ENCODE measurements at places on chromosomes 12 and 14.

DNA sequence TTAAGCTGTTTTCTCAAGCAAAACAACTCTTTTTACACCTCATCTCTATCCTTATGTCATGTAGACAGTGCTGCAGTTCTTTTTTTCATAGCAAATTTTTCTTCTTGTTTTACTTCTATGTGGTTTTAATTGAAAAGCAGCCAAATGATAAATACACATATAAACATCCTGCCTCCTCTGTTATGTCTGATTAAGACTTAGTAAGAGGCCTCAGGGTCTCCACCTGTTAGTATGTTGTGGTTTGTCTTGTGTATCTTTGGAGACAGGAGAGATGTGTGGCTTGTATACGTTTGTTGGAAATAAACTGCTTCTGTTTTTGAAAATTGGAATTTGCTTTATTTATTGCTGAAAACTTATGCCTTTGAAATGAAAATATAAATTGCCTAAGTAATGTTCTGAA is 32.0 kb downstream of the PEX5 start:
- no peak for DNase-seq

DNA sequence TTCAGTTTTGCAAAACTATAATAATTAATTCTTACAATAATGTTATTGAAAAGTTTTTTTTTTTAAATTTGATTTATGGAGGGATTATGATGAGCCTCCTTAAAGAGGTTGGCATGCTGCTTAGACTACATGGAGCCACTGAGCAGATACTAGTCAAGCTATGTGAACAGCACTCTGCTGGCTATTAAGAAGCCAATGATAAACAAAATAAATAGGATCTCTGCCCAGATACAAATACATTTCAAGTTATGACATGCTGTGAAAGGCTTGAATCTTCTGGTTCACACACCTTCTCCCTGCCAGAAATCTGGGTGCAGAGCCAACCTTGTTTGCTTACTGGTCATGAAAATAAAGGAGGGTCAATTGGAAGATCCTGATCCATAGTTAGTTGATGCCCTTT is 107.4 kb upstream of the NAV3 start:
- no peak for DNase-seq

DNA sequence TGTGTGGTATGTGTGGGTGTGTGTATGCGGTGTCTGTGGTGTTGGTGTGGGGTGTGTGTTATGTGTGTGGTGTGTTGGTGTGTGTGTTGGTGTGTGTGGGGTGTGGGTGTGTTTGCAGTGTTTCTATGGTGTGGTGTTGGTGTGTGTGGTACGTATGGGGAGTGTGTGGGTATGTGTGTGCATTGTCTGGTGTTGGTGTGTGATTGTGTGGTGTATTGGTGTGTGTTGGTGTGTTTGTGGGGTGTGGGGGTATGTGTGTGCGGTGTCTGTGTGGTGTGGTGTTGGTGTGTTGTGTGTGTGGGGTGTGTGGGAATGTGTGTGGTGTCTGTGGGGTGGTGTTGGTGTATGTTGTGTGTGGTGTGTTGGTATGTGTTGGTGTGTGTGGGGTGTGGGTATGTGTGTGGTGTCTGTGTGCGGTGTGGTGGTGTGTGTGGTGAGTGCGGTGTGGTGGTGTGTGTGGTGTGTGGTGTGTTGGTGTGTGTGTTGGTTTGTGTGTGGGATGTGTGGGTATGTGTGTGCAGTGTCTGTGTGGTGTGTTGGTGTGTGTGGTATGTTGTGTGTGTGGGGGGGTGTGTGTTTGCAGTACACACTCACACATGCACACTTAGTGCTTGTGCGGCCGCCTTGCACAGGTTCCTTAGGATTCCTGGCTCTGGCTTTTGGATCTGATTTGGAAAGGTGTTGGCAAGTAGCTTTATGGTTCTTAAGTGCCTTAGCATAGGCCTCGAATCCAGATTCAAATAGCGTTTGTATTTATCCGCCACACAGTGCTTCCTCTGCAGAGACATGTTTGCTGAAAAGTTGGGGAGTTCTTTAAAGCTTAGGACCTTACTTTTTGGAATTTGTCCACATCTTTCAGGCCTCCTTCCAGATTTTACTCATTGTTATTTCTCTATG is 16.4 kb downstream of the MLXIP start:
- no peak for DNase-seq

DNA sequence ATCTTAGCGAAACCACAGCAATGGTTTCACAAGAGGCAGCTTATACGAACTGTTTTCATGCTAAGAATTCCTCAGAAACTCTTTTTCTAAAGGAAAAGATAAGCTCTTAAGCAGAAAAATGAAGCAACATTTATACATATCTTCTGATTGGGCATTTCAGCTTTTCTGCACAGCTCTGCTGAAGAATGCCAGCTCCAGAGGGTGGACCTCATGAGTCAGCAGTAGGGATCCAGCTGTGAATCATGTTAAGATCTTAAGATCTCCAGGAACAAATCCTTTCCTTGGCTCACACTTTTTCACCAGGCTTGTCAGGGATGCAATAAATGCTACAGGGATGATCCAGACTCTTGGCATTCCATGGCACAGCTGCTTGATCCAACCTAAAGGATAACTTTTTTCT is 477.1 kb upstream of the CCDC196 start:
- DNase-seq = no peak

DNA sequence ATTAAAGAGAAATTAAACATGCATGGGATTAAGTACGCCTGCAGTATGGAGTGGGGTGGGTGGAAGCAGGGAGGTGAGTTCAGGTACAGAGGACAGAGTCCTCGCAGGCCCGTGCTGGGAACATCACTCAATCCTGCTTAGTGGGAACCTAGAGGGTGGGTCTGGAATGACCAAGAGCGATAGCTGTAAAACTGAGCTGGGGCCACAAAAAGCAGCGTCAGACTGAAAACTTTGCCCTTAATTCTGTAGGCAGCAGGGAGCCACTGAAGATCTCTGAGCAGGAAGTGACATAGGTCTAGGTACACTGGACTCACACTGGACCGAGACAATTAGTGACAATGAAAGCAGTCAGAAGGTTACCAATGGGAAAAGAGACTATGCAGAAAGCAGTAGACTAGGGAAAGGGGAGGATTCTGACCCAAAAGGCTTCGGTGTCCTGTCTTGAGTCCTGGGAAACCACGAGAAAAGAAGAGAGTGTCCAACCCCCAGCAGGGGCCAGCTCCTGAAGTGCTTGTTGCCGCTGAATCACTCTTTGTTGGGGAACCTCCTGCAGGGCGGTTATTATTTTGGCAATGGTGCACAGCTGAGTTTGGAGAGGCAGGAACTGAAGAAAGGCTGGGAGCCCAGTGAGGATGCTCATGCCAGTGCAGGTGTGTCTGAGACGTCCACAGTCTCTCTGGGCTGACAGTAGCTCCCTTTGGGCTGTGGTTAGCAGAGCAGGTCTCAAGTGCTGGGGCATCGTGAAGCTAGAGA is 97.4 kb downstream of the PLXNC1 start:
- no peak for DNase-seq

- DNase-seq = no peak
Measured at GRCh38 chr12:10052193-10052913, 21.9 kb downstream of the CLEC9A start.

DNA sequence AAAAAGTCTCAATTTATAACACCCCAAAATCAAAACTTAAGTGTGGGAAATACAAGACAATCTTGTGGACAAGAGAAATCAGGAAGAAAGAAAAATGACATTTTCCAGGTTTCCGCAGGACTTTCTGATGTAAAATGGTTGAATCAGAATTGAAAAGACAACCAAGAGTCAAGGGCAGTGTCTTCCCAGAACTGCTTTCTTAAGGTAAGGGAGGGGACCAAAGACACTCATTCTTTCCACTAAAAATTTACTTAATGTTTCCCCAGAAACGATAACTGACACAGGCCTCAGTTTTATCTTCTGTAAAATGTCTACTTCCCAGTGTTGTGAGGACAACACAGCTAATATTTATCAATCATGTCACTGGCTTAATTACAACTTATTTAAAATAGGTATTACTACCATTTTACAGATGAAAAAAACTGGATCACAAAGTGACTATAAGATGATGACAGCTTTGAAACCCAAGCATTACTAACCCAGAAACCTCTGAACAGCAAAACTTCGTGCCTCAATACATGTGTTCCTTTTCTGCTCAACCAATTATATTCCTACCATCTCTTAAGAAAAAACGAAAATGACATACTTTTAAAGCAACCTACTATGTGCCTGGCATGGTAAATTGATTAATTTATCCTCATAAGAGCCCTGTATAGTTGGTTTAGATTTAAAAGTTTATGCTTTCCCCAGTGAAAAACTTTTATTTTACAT is 4.6 kb downstream of the SINHCAF start:
- no peak for DNase-seq

DNA sequence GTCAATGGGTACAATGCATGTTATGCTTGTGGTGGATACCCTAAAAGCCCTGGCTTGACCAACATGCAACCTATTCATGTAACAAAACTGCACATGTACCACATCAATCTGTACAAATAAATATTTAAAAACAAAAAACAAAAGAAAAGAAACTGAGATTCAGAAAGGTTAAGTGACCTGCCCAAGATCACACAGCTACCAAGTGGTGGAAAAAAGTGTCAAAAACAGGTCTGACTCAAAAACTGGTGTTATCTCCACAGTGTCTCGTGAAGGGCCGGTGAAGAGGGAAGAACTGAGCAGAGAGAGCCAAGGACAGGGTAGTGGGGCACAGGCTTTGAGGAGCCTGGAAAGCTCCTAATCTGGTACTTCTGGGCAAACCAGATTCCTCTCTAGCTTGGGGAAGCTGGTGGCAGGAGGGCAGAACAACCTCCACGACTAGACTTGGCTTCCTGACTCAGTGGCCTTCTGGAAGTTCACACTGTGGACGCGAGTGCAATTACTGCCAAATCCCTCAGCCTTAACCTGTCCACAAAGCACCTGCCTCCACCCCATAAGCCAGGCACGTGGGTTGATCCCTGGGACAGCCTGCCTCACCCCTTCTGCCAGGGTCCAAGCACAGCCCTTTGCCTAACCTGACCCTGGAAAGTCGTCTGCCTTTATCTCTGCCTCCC is 15.6 kb downstream of the ZBTB39 start:
- no peak for DNase-seq

DNA sequence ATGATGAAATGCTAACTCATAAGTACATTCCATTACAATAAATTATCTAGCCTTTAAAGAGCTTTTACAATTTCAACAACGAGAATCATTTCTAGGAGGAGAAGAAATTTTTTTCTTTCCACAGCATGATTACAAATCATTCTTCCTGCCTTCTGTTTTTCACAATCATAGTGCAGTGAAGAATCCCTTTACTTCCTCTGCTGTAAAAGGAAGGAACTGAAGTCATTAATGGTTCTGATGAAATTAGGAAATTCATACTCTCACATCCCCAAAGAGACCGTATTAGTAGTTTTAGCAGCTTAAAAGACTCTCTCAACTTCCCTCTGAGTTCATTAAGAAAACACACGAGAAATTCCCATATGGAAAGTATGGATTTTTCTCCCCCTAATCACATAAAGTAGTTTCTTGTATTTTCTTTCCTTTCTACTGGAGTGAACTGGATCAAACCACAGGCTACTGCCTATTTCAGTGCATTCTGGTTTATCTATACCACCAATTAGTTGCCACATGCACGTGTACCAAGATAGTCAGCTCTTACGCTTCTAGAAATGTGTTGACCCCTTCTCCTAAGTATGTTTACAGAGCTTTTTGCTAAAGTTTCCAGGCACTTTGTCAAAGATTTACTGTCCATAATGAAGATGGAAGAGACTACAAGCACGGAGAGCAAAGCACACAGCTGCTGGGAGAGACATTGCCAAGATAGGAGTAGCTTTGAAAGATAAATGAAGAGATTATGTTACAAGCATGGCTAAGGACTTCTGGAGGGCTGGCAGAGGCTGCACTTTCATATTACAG is 58.9 kb upstream of the KITLG start:
- no peak for DNase-seq

- no peak for DNase-seq
Measured at GRCh38 chr12:42283739-42284138, 42.2 kb downstream of the ZCRB1 start.

DNA sequence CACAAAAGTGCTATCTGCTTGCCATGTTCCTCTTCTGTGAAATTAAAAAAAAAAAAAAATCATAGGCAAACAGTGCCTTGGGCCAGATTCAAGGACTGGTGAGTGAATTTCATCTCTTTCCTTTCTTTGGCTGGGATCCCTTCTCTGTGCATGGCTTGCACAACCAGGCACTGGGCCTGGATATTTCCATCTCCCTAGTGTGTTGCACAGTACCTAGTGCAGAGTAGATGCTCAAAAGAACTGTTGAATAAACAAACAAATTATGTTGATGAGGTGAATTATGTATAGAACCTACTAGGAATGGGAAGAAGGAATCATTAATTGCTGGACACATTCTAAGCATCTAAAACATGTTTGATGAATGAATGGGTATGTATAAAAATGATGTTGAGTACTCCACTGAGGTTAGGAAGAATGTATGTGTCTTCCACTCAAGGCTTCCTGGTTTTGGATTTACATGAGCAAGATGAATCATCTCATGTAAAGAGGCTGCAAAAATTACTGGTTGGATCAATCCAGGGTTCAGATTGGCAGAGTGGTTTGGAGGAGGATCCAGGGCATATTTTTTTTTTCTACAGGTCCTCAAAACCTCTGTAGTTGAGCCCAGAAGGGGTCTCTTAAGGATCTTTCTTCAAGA is 93.2 kb downstream of the EMP1 start:
- DNase-seq = no peak

DNA sequence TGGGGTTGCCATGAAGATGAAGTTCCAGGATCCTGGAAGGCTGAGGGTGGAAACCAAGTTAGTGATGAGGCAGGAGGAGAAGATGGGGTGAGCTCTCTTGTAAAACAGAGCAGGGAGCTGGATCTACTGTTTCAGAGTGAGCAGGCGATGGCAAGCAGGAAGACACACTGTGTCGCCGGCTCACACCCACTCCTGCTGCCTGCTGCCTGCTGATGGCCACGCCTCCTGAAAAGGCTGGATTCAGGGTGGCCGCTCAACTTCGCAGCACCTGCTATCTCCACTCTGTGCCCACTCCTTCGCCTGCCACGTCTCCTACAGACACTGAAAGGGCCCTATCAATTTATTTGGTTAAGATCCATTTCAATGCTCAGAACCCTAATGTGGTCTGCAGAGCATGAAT is 96.1 kb downstream of the RBM19 start:
- DNase-seq = no peak

GRCh38 chr14:68214431-68214830 is 394.9 kb downstream of the RAD51B start:
- no peak for DNase-seq

DNA sequence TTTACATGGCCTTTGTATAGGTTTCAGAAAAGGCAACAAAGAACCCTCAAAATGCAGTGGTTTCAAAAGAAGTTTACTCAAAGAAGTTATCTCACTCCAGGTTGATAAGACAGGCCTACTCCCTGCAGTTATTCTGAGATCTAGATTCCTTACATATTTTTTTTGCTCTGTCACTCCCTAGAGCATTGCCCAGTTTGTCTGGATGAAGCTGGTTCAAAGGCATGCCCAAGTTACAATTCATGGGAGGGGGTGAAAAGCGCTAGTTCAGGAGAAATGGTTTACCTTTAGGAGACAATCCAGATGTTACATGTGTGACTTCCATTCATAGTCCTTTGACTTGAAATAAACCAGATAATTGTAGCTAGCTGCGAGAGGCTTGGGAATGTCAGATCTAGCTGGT is 115.0 kb downstream of the TPH2 start:
- DNase-seq = no peak
